ENCODE measurements at places on chromosomes 12 and 14. TPM values are rescaled to one million over a fixed set of nuclear protein-coding genes. Genes with fewer than 3 reads are reported as not detected.

DNA sequence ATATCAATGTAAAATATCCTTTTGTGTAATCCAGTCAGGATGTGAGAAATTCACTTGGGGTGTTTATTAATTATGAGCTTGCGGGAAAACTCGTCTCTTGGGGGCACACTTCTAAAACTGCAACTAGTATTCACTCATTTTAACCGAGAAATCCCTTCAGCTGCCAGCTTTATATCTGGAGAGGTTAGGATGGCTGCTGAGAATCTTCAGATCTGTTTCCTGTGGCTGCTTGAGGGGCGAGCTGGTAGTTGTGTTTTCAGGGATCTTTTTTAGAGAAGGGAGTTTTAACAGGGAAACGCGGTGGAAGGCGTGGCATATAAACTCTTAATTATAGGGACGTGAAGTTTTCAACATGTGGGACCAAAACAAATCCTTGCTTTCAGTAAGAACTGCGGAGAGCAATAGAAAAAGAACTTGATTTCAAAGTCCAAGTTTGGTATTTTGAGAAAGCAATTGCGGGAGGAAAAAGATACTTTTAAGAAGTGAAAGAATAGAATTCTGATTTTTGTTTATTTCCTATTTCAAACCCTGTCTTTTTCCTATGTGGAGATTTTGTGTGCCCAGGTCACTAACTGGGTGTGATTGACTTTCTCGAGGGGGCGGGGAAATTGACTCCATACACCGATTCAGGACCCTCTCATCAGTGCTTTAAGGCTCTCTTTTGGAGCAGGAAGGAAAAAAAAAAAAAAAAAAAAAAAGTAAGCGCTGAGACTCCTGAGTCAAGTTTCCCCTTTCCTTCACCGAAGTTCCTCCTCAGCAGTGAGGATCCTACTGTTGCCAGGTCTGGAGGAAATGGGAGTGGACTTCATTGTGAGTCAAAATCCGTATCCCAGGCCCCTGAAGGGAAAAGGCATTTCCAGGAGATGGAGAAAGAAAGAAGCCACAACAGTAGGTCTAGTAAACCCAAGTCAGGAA lies 1.1 kb downstream of the PPFIBP1 start:
- DNase-seq, result no peak

GRCh38 chr12:14954269-14954668 lies 7.1 kb downstream of the ARHGDIB start:
- no peak for DNase-seq

GRCh38 chr12:120234643-120235368 lies 30.7 kb downstream of the PXN start:
- DNase-seq, result peak; percentile 44

The ACOT6 gene
- not detected for total RNA-seq

- no peak for DNase-seq
These were observed 7.4 kb upstream of the IGFBP6 start for GRCh38 chr12:53090105-53090504.

The LALBA gene
- not detected for total RNA-seq

GRCh38 chr12:26119391-26119989 lies 5.3 kb downstream of the BHLHE41 start:
- no peak for DNase-seq

The KRT86 gene
- not detected for total RNA-seq

Data from neural crest cell (in vitro differentiated cells).